Activated T-helper 2 cell treated with anti-CD3 and anti-CD28 coated beads, Interferon-gamma antibody, Interleukin-2, Interleukin-4, amounts not matched to agents 10 μg/mL and 5 μg/mL and 100 μg/mL, durations not matched to agents 14 hours and 24 hours and 36 hours (primary cell): ENCODE measurements at places on chromosomes 2 and 18. TPM values are rescaled to one million over a fixed set of nuclear protein-coding genes. Genes with fewer than 3 reads are reported as not detected.

CAPN14 gene
- total RNA-seq = 0.18 and 0.27 TPM in 2 replicates

NXPH2 gene
- total RNA-seq = not detected in 2 replicates

TMEM169 gene
- 1.3 and 1.6 TPM in 2 replicates for total RNA-seq

NBEAL1 gene
- total RNA-seq = 10.6 and 12.2 TPM in 2 replicates

AQP12B gene
- total RNA-seq = not detected in 2 replicates

AQP4 gene
- not detected in 2 replicates for total RNA-seq

CD207 gene
- total RNA-seq = not detected in 2 replicates

SEH1L gene
- total RNA-seq = 112 and 115 TPM in 2 replicates

NPHP1 gene
- 1.0 and 2.2 TPM in 2 replicates for total RNA-seq

C2orf76 gene
- total RNA-seq = 11.0 and 13.3 TPM in 2 replicates

GRCh38 chr2:174004905-174005605 lies 39.9 kb upstream of the SP3 start:
- no peak for DNase-seq

GRCh38 chr18:9557250-9557943 lies 57.0 kb downstream of the PPP4R1 start:
- no peak for DNase-seq

GRCh38 chr18:13725566-13726231 lies 659 bp downstream of the FAM210A start:
- DNase-seq = no peak

GRCh38 chr18:51867767-51868166 lies 472.2 kb upstream of the DCC start:
- no peak for DNase-seq

DNA sequence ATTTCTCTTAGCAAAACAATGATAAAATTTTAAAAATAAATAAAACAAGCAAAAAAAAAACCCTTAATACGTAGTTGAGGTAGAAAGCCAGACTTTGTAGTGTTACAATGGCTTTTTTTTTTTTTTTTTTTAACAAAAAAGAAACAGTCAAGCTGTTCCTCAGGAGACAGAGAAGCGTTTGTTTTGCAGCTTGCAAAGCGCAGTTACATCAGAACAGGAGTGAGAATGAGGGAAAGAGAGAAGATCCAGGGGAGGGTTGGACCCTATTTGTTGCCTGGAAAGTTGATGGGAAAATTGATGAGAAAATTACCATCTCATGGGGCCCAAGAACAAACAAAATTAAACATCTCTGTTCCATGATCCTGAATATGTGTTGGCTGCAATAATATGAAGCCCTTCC lies 146.5 kb downstream of the NETO1 start:
- no peak for DNase-seq

DNA sequence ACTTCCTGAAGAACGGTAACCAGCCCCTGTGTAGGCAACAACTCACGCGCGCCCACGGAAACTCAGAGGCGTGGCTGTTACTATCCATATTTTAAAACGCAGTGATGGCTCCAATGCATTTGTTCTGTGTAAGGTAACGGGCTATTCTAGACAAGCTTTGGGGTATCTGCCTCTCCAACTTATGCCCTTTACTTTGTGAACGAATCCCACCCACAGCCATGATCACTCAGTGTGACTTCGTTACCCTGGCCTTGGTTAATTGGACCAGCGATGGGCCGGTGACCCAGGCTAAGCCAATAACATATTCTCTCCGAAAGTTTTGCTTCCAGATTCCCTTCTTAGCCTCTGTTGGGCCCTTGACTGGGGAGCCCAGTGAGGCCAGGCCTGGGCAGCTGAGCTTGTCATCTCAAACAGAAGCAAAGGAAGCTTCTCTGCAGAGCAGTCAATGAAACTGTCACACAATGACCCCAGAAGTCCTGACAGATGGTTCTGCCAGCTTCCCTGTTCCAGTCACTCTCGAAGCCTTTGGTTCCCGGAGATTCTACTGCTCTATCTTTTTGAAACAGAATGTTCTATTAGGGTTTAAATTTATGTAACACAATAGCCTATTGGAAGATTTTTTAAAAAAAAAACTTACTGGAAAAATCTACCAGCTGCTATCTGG lies 30.7 kb upstream of the ROCK2 start:
- DNase-seq = no peak

GRCh38 chr2:47519604-47520301 lies 116.8 kb downstream of the MSH2 start:
- DNase-seq = no peak

DNA sequence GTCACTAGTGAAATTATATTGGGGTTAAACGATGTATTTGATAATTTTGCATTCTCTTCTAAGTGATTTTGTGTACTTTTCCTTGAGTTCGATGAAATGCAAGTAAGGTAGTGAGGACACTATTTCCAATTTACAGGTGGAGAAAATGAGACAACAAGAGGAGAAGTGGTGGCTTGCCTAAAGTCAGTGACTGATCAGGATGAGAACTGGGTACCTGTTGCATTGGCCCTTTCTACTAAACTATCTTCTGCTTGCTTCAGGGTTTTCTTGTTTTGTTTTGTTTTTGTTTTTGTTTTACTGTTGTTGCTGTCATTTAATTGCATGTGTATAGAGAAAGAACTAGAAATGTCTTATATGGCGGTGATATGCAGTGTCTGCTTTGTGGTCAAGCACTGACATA lies 31.4 kb upstream of the FBXO11 start:
- DNase-seq = no peak

GRCh38 chr2:50723286-50723938 lies 308.5 kb downstream of the NRXN1 start:
- no peak for DNase-seq

GRCh38 chr2:231409776-231410175 lies 14.3 kb downstream of the B3GNT7 start:
- no peak for DNase-seq

GRCh38 chr2:108632332-108633160 lies 86.7 kb upstream of the RANBP2 start:
- DNase-seq = no peak

DNA sequence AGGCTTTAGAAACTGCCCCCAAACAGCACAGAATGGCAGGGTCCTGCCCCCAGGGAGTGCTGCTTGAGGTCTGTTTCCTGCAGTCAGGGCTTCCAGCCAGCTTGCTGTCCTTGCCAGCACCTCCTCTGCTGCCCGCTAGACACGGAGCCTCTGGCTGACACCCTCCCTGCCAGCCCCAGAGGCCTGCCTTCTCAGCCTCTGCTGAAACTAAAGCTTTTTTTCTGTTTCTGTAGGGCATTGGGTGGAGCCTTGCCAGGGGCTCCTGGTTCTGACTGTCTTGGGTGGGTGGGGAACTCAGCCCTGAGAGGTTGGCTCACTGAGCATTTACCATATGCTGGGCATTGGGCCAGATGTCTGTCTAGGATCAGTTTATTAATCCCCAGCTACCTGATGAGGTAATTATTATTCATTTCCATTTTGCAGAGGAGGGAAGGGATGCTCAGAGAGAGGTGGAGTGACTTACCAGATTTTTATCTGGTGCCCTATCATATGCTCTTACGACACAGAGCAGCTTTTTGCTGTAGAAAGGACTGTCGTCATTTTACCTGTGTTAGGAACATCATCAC lies 35.4 kb downstream of the INPP4A start:
- DNase-seq = no peak

- DNase-seq = no peak
These were observed 273.5 kb downstream of the CDH20 start for GRCh38 chr18:61606759-61607158.

GRCh38 chr2:217125014-217125413 lies 265.1 kb upstream of the TNP1 start:
- no peak for DNase-seq

DNA sequence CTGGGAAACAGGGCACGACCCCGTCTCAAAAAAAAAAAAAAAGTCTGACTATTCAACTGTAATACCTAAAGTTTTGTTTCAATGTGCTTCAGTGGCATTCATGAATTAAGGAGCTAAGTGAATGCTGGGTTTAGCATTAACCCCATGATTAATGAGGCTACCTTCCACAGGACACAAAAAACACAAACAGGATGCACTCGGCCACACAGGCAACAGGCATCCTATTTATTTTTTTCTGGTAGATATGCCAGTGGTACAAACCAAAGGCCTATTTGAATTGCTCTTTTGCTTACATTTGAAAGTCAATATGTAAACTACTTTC lies 48.3 kb downstream of the CDH2 start:
- no peak for DNase-seq

- no peak for DNase-seq
These were observed 434.4 kb upstream of the RGPD4 start for GRCh38 chr2:107392241-107392704.

DNA sequence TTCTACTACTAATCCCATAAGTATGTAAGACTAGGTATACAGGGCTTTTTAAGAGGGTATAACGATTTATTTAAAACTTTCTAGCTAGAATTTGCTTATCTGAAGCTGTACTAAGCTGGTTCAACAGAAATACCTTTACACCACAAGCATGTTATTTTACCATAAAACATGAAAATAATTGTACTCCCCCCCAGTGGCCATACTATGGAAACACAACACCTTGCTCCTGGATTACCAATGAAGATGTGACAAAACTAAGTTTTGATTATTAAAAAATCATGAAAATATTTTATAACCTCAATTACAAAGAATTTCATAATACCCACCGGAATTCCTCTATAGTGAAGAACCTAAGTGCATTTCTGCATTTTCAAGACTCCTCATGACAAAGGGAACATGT lies 27.3 kb downstream of the LPIN2 start:
- DNase-seq = no peak

DNA sequence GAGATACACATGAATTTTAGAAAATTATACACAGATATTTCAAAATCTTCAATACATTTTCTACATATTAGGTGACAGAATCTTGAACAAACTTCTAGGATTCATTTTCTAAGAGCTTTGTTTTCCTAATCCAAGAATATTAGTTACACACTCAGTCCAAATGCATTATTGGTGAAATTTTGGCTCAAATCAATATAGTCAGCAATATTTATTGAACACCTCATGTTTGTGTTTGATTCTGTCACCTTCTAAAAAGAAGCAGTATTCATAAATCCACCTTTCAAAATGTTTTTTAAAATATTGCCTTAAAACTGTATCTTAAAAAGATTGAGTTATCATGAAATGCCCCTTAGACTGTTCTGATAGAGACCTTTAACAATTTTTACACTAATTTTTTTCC lies 40.2 kb downstream of the KCNH7 start:
- no peak for DNase-seq

GRCh38 chr2:11705063-11705462 lies 35.1 kb upstream of the NTSR2 start:
- DNase-seq = no peak
